ENCODE measurements at places on chromosomes 4 and X.
A peak's percentile ranks its signal among the peaks of the same experiment; 100 is the strongest.

- DNase-seq, result no peak
Measured at GRCh38 chrX:53511322-53511721, 77.2 kb upstream of the HSD17B10 start.

- peak; percentile 36 for DNase-seq
Measured at GRCh38 chr4:1330761-1331590, 16.0 kb upstream of the UVSSA start.

DNA sequence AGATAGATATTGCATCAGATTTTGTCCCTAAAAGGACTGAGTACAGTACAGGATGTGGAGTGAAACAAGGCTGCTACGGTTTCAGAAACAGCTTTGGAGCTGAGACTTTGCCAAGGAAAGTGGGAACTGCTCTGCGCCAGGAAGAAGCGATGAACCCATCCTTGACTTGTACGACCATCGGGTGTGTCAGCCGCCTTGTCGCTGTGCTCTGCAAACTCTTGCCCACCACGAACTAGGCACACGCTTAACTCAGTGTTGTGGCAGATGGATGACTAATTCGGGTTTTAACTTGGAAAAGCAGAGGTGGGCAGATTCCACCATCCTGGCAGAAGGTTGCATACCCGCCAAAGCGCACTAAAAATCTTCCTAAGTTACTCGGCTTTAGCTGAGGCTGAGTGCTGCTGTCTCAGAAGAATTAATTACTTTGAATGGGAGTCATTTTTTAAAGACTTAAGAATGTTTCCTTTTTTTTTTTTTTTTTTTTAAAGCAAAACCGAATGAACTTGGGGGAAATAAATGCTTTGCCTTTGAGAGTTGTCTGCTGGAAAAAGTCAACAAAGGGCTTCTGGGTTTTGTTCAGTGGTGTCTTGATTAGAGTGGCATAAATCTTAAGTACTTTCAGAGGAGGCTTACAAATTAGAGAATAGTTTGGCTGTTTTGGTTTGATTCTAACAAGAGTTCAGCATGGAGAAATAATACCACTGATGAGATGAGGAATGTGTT lies 69.5 kb downstream of the SHROOM2 start:
- no peak for DNase-seq

GRCh38 chr4:80948995-80949394 lies 81.5 kb upstream of the BMP3 start:
- no peak for DNase-seq

- DNase-seq, result no peak
Measured at GRCh38 chrX:95640226-95640625, 1044.4 kb upstream of the DIAPH2 start.

GRCh38 chr4:109703664-109704361 lies 568 bp upstream of the CASP6 start:
- DNase-seq, result no peak

DNA sequence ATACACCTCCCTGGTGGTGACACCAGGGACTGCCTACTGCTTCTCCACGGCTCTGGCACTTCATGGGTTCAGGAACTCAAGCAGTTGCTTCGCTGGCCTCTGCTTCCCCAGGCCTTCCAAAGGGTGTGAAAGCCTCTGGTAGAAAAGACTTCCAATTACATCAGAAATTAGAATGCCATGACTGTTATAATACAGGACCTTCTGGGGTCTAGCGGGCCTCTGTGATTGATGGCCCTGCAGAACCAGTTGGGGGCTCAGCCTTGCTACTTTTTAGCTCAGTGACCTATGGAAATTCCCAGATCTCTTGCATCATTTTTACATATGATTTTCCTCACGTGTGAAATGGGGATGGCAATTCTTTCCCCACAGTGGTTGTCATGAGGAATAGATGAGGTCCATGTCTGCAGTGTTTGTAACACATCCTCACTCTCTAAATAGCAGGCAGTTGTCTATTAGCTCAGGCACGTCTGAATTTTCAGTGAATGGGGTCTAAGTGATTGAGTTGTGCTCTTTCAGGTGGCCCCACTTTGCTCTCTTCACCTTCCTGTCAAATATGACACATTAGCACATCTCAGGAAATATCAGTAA lies 198.3 kb downstream of the STIM2 start:
- DNase-seq, result no peak

DNA sequence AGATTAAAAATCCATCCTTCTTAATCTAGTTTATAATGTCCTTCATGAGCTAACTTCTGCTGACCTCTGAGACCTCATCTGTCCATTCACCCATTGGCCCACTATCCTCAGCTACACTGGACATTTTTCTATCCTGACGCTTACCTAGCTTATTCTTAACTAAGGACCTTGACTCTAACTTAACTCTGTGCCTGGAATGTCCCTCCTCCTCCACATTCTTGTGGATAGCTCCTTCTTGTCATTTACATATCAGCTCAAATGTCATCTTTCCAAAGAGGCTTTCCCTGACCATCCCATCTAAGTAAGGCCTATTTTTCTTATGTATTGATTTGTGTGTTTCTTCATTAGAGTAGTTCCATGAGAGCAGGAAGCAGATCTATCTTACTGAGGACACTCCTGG lies 54.7 kb downstream of the ATXN3L start:
- DNase-seq, result no peak

GRCh38 chrX:108090491-108091263 lies 665 bp downstream of the PSMD10 start:
- DNase-seq, result peak; percentile 10

DNA sequence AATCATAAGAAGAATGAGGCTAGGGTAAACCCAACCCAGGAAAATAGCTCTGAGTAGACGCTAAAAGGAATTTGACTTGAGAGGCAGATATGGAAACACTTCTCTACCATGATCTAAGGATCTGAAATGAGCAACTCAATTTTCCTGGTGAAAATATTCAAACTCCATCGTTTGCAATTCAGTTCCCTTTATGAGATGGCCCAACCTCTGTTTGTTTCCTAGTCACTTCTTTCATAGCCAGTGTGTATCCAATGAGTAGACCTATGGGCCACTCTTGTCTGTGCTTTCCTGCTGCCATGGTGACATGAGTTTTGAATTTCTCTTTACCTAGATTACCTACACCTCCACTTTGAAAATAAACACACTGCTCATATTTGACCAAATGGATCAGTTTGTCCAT lies 176.2 kb upstream of the GPRIN3 start:
- no peak for DNase-seq

DNA sequence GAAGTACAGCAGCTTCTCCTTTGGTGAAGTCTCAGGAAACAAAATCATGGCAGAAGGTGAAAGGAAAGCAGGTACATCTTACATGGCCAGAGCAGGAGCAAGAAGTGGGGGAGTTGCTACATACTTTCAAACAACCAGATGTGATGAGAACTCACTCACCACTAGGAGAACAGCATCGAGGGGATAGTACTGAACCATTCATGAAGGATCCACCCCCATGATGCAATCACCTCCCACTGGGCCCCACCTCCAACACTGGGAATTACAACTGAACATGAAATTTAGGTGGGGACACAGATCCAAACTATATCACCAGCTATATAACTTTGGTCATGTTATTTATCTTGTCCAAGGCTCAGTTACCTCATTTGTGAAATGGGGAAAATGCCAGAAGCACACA lies 159.4 kb downstream of the OPHN1 start:
- no peak for DNase-seq

- no peak for DNase-seq
Measured at GRCh38 chr4:7326693-7327340, 107.9 kb downstream of the PSAPL1 start.

DNA sequence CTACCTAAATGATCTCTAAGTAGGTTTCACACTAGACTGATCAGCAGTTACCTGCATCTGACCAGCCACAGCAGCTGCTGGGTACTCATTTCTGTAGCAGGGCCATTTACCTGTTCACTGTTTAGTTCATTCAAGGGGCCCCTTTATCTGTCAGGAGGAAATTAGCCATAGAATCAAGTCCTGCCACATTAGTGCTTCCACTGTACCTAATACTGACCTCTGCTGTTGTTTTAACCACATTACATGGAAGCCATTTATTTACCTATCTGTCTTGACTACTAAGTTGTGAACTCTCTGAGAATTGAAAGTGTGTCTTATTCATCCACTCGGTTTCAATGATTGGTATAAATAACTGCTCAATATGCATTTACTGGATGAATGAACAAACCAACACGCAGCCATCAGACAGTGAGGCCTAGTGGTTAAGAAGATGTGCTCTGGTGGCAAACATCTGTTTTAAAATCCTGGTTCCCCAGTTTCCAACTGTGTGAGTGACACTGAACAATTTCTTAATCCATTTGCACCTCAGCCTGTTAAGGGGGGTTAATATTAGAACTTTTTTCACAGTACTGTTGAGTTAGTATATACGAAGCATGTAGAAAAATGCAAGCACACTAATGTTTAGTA lies 30.0 kb upstream of the ANXA5 start:
- no peak for DNase-seq

- DNase-seq, result no peak
Measured at GRCh38 chrX:75421688-75422230, 101.1 kb downstream of the ZDHHC15 start.

DNA sequence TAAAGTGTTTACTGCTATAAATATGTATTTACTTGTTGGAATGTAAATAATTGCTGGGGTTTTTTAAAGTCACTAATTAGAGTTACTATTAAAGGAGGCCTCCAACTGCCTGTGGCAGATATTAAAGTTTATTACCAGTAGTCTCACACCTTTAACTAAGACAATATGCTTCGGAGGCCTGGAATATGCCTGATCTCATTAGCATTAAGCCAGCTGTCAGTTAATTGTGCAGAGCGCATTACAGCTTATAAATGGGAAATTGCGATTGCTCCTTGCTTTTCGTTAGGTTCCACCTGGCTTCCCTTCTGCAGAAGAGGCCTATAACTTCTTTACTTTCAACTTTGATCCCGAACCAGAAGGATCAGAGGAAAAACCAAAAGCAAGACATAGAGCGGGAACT lies 41.3 kb downstream of the CC2D2A start:
- DNase-seq, result no peak

- DNase-seq, result no peak
Measured at GRCh38 chr4:54754394-54754793, 96.6 kb downstream of the KIT start.

DNA sequence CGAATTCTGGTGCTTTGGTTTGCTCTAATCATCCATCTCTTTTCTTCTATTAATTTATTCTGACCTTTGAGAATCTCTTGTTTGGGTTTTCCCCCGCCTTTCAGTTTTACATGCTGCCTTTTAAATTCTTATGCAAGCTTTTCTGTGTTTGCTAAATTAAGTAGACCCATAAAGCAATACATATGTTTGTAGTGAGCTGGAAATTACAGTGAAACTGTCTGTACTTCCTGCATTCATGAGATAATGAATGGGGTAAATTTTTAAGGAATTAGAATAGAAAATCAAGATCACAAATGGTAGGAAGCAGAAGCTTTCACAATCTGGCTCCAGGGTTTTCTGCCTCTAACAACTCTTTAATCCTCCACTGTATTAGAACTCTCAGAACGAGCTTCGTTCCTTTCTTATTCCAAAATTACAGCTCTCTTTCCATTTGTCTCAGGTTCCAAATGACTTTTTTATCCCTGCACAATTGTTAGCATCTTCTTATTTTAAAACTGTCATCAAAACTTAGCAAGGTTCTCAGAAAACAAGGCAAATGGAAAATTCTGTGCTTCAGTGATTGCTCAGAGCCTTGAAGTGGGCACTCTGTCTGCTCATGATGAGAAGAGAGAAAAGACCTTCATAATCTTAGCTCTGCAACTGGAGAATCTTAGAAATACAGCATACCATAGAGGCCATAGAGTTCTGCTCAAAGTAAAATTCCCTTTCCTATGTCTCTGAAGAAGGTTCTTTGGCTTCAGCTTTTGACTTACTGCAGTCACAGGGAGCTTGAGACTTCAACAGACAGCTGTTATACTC lies 108.2 kb downstream of the EGF start:
- DNase-seq, result no peak

DNA sequence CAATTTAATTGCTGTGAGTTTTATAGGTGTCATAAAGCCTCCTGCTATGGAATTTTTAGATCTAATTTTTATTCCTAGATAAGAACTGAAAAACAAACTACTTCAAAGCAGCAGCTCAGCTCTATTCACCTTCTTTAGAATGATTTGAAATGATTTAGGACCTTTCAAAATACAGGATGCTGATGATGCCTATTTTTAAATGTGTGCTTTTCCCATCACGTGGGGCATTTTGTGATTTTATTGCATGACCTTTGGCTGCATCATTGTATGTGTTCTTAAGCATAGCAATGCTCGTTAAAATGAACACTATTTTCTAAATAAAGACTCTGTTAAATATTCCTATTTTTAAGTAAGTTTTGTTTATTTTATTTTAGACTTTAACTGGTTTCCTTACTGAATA lies 537.3 kb downstream of the STPG2 start:
- DNase-seq, result no peak

- no peak for DNase-seq
Measured at GRCh38 chr4:102350634-102351033, 5.4 kb upstream of the SLC39A8 start.

DNA sequence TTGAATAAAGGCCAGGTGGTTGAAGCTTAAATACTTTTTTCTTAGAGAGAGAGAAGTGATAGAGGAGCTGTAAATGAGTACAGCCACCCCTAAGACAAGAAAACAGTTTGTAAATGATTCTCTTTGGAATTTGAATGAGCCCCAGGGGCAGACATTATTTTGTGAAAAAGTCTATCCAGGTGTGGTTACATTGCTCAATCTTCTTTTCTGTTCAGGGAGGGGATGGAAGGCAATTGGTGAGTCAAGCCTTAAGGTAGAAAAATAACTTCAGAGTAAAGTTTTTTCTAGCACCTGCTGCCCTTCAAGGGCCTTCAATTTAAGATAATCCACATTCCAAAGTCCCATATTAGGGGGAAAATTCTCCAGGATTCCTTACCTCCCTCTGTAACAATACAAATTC lies 646.7 kb downstream of the PDHA2 start:
- DNase-seq, result no peak

GRCh38 chrX:87518504-87518903 lies 902 bp downstream of the KLHL4 start:
- DNase-seq, result no peak

DNA sequence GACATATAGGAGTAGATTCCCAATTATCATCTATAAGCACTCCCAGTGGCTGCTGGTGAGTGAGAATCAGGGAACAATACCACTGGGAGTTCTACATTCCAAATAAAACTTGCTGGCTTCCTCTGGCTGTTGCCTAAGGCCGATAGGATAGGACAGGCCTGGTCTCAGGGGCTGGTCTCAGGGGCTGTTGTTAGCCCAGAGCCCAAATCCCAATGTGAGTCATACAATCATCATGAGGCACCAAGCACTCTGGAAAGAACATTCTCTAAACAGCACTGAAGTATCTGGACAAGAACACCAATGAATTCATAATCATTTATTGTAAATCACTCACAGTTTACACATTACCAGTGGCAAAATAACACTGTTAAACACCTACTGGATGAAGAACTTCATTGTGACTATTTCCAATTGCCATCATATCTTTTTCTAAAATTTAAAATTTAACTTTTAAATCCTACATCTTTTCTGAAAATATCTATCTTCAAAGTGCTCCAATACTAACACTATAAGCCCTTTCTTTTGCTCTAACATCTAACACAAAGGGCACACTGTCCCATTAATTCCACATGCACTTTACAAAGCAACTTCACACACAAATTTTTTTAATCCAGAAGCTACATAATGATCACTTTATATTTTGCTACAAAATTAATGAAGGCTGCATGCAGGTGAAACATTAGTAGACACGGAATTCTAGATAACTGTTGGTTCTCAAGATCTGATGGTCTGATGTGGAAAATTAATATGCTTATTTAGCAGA lies 67.6 kb upstream of the TMEM150C start:
- DNase-seq, result no peak

- no peak for DNase-seq
Measured at GRCh38 chr4:42262701-42263490, 110.4 kb upstream of the BEND4 start.

All from activated naive CD4-positive, alpha-beta T cell treated with anti-CD3 and anti-CD28 coated beads, Interleukin-2, amount 50 U/mL, for 16 hours (primary cell).